Inflammatory macrophage treated with lipopolysaccharide for 4 hours (primary cell): ENCODE measurements at places on chromosomes 7 and 10.
A peak's percentile ranks its signal among the peaks of the same experiment; 100 is the strongest.

DNA sequence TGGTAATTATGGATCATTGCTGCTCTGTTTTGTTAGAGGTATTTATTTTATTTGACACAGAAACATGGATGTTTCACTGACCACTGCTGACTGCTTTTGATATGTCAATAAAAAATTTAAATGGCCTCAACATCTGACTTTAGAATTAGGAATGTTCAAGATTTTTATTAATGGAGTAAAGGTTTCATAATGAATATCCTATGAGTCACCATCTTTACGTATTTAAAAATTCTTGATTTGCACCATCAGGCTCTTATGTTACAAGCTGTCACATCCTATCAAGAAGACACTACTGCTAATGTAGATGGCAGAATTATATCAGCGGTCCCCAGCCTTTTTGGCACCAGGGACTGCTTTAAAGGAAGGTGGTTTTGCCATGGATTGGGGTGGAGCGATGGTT lies 578.7 kb upstream of the NRP1 start:
- DNase-seq, result no peak

- no peak for DNase-seq
Observed at GRCh38 chr7:33905389-33906032, at the start of gene BMPER. Gene BMPER (plus strand): TSS chr7:33905539. CDS start chr7:33905614, 75 bp downstream.

GRCh38 chr10:72736828-72737220 lies 44.9 kb downstream of the MCU start:
- no peak for DNase-seq

DNA sequence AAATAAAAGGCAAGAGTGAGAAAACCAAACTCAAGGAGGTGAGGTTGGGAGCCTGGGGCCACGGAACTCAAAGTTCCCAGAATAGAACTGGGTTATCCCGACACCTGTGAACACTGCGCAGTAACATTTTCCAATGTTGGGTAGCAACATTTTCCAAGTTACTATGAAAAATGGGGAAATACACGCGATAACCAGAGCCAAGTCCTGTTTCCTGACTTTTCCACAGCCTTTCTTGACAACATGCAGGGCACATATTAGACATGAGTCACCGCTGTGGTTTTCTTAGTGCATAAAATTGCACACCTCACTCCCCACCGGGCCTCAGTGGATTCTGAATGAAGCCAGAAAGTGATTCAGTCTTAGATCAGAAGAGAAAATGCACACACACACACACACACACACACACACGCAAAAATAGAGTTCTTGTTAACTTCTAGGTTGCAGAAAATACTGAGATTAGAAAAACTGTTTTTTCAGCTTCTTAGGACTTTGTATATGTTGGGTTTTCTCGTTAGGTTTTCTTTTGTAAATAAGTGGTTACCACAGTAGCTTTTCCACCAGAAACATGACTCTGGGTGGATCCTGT lies 70.0 kb downstream of the CAMK1D start:
- peak; percentile 9 for DNase-seq

GRCh38 chr7:106071999-106072714 lies 40.0 kb downstream of the SYPL1 start:
- DNase-seq, result no peak

DNA sequence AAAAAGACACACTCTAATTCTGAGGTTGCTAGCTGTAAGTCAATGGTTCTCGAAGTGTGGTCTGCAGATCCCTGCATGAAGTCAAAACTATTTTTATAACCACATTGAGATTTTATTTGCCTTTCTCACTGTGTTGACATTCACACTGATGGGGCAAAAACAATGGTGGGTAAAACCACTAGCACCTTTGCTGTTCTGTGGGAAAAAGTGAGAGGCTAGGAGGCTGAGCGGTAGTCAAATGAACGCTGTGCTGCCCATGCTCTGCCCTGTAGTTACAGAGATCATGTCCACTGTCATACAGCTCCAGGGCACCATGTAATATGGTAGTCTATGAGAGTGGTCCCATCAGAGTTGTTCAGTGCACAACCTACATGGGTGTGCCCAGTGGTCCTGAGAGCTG lies 21.6 kb upstream of the PDCD4 start:
- DNase-seq, result no peak

- DNase-seq, result peak; percentile 75
Observed at GRCh38 chr7:50436133-50436806, 13.9 kb downstream of the FIGNL1 start.

GRCh38 chr7:11707606-11708193 lies 124.3 kb downstream of the THSD7A start:
- no peak for DNase-seq

- no peak for DNase-seq
Observed at GRCh38 chr10:132173185-132173584, 13.6 kb upstream of the DPYSL4 start.

DNA sequence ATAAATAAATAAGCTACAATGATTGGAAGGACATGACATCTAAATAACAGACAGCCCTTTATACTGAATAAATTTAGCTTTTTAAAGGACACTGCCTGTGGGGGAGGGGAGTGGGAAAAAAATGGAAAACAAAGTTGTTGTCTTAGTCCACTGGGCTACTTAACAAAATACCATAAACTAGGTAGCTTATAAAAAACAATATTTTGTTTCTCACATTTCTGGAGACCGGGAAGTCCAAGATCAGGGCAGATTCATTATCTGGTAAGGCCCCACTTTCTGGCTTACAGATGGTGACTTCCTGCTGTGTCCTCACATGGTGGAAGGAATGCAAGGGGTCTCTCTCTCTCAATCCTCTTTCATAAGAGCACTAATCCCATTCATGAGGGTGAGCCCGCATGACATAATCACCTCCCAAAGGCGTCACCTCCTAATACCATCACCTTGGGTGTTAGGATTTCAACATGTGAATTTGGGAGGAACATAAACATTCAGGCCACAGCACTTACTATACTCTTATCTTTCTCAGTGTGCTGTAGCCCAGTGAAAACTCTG lies 43.0 kb downstream of the DNAJC12 start:
- DNase-seq, result no peak

DNA sequence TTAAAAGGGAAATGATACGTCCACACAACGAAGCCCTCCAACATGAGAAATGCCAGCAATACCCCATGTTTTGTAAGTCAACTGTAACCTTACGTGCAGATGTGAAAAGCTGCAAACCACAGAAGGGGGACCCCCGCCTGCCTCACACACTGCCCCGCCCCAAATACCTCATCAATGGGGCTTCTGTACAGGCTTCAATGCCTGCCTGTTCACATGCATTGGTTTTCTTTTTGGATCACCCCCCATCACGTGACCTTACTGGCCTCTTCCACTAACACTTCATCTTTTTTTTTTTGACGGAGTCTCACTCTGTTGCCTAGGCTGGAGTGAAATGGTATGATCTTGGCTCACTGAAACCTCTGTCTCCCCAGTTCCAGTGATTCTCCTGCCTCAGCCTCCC lies 224.0 kb downstream of the TNS3 start:
- no peak for DNase-seq

DNA sequence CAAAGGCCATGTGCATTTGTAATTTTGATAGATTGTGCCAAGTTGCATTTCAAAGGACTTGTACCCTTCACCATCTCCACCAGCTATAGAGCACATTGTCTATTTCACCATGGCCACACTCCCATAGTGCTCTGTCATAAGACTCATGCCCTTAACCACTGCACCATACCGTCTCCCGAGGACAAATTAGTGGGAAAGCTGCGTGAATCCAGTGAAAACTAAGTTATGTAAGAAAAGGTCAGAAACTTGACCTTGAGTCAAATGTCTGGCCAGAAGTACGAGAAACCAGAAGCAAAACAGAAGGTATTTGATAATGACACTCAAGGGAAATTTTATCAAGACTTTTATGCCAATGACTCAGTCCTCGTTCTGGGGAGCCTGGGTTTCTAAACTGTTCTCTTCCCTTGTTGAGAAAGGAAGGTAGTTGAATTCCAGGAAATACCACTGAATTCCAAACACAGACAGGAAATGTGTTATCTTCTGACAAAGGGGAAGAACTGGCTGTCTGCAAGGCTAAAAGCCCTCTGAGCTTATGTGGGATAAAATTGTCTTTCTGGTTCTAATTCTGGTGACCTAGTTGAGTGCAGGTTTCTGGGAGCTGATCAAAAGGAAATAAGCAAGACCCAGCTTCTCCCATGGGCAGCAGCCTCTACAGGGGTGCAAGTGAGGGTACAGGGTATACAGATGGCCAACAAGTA lies 49.7 kb downstream of the CDK1 start:
- DNase-seq, result peak; percentile 53

- no peak for DNase-seq
Observed at GRCh38 chr10:120979435-120980278, 128.5 kb downstream of the WDR11 start.

GRCh38 chr7:131145770-131146169 lies 181.9 kb upstream of the MKLN1 start:
- no peak for DNase-seq

- DNase-seq, result no peak
Observed at GRCh38 chr7:38177621-38178003, 433 bp upstream of the STARD3NL start.

DNA sequence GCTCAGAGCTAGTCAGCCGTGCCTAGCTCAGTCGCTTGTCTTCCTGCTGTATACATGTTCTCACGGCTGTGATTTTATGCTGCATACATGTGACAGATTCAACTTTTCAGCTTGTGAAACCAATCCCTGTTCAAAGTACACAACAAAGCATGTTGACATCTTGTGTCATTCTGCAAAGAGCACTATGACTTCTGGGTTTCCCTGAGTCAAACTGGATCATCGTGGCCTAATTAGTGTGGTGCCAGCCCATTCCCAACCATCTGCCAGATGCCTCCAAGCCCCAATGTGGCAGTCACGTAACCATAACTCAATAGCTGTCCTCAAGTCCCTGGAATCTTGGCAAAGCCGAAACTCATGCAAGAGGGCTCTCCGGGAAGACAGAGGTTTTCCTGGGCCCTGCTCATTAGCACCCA lies 144.8 kb downstream of the MYOF start:
- no peak for DNase-seq

- DNase-seq, result no peak
Observed at GRCh38 chr7:83517035-83517700, 131.8 kb downstream of the SEMA3E start.

GRCh38 chr10:34520510-34520909 lies 294.6 kb downstream of the PARD3 start:
- DNase-seq, result no peak
